Ascending aorta (tissue), 2 donors: ENCODE measurements at places on chromosomes 5 and 9.

GRCh38 chr5:151298063-151298855 lies 5.3 kb downstream of the SLC36A3 start:
- DNase-seq, result no peak

- DNase-seq, result no peak
These were observed 32.9 kb upstream of the STX17 start for GRCh38 chr9:99873531-99873930.

GRCh38 chr5:85397451-85397850 lies 1012.8 kb upstream of the EDIL3 start:
- no peak for DNase-seq

DNA sequence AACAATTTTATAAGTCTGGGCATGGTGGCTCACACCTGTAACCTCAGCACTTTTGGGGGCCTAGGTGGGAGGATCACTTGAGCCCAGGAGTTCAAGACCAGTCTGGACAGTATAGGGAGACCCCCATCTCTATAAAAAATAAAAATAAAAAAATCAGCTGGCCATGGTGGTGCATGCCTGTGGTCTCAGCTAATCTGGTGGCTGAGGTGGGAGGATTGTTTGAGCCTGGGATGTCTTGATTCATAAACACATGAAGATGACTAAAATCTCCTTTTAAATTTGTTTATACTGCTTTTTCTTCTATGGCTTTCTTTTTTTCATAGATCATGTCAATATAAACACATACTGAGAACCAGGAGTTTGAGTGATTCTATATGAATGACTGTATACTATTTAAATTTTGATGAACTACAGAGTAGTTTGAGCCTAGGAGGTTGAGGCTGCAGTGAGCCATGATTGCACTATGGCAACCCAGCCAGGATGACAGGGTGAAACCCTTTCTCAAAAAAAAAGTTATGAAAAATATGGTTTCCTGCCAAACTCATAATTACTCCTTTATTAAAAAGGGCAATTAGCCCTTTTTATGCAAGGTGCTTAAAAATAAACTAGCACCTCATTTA lies 14.2 kb downstream of the RIC1 start:
- no peak for DNase-seq

DNA sequence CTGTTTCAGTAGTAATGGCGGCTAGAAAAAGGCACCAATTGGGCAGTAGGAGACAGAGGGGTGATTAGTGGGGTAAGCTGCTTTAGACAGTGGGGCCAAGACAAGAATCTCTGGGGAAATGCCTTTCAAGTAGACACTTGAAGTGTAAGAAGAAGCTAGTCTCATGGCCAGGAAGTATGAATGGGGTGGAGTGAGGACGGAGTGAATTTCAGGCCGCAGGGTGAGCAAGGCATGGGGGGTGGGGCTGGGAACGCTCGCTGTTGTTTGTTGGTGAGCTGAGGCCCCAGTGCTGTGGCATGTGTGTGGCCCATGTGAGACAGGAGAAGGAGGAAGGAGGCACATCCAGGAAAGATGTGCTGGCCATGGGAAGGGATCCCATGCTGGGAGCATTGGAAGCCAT lies 149.2 kb upstream of the NFIL3 start:
- DNase-seq, result no peak

DNA sequence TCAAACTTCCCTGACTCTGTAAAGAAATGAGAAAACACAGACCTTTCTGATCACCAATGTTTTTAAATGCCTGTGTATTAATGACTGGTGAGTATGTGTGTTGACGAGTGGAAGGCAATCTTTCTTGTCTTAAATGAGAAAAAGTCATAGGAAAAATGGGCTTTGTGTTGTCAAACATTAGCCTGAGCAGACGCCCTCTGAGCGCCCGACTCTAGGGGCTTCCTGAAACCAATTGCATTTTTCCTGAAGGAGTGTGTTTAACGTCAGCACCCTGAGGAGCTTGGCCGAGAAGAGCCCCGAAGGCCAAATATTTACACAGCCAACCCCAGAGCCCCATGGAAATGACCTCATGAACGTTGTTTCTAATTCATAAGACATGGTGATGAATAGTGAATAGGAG lies 154.3 kb downstream of the PHF2 start:
- DNase-seq, result no peak

GRCh38 chr9:3957306-3957705 lies 342.6 kb downstream of the GLIS3 start:
- no peak for DNase-seq

DNA sequence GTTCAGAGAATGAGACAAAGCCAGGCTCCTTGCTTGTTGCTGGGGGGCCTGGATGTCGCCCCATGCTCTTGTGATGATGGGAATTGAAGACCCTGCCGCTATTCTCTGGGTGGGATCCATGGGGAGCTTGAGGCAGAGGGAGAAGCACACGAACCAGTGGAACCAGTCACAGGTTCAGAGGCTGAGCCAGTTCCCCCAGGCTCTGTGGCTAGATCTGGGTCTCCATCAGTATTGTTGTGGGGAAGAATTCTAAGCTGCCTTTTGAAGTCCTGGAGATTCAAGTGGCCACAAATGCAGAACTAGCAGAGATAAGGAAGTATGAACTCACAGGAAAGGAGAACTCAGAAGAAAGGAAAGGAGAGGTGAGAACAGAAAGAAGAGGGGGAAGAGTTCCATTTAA lies 219.4 kb downstream of the MSX2 start:
- no peak for DNase-seq

GRCh38 chr9:69004836-69005235 lies 9.1 kb downstream of the PRKACG start:
- no peak for DNase-seq

- no peak for DNase-seq
These were observed 15.6 kb downstream of the IRF1 start for GRCh38 chr5:132474881-132475496.

DNA sequence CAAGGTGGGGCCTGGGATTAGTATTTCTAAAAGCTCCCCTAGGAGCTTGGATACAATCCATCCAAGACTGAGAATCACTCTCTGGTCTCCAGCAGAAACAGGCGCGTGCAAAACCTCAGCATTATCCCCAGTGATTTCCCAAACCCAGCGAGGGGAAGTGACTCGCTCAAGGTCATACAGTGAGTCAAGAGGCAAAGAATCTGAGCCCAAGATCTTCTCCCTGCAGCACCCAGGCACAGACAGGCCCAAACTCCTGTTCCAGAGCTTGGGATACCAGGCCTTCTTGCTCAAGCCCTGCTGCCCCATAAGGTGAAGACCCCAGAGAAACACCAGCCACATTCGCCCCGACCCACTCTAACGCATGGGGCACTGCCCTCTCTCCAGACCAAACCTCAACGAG lies 33.2 kb downstream of the SHB start:
- no peak for DNase-seq

DNA sequence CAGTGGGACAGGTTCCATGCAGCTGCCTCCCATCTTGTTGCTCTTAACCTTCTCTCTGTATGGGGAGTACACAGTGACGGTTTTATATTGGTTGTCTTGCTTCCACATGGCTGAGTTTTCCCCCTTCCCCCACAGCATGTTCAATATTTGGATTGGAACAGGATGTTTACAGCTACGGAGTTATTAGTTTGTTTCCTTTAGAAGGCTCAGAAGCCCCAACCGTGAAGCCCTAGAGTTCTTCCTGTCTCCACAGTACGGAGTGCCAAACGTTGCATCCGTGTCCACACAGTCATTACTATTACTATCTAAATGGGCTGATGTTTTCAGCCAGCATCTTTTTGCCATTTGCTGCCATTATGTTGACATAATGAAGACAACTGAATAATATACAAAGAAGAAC lies 277.5 kb downstream of the MARCHF11 start:
- DNase-seq, result no peak

DNA sequence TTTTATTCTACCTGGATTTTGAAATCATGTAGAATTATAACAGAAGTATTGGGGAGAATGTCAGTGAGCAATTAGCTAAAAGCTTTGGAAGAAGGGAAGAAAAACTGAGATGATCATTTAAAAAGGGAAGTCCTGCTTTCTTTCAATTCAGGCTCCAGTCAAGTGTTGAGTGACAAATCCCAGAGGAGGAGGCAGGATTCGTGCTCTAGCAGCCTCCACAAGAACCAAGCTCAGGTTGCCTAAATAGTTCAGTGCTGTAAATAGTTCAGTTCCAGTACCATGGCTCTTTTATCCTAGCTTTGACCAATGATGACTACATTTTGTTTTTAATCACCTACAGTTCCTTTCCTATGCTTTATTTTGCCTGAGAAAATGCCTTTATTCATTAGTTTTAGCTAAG lies 204.9 kb upstream of the NREP start:
- DNase-seq, result no peak

DNA sequence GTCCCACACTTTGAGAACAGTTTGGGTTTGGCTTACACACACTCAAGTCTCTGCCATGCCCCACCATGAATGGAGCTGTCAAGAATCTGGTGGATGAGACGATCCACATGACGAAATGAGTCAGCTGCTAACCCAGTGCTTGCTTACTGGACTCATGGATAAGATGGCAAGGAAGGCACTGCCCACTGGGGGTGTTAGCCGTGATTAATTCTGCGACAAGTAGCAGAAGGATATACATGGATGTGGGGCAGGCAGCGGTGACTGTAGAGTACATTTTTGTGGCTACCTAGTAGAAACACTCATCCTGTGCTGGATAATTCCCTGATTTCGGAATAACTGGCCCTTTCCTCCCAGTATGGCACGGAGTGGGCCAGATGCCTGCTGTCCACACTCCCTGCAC lies 77.5 kb downstream of the SPATA31C2 start:
- DNase-seq, result no peak

- no peak for DNase-seq
These were observed 1145.0 kb downstream of the MAT2B start for GRCh38 chr5:164650427-164650826.

- DNase-seq, result no peak
These were observed 15.4 kb downstream of the LMAN2 start for GRCh38 chr5:177336112-177336511.

DNA sequence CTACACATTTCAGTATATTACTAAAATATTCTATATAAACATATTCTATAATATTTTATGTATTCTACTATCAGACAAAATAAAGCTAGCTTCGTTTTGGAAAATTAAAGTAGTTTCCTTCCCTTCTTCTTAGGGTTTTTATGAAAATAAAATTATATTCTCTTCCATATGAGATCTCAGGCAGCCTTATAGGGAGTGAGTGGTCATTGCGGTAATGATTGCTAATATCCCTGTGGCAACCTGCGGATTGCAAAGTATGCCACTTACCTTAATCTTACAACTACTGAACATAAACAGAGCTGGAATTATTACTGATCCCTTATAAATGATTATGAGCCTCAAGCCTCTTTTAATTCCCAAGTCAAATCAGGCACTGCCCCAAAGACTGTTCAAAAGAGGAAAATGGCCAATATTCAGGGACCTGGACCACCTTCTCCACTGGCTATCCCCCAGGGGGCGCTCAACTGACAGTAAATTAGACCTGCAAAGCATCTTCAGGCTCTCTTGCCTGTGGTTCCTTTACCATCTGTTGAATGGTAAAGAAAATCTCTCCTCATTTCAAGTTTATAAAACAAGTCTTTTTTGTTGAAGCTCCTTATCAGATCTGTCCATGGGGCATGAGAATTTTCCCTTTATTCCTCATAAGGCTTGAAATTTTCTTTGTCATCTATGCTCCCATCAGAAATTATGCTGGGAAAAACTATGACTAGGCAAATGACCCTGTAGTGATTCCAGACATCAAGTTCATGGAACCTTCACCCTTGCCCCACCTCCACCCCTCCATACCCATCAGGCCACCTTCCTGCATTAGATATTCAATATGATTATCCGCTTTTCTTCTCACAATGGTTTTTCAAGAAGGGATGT lies 163.9 kb downstream of the CEMIP2 start:
- DNase-seq, result no peak

DNA sequence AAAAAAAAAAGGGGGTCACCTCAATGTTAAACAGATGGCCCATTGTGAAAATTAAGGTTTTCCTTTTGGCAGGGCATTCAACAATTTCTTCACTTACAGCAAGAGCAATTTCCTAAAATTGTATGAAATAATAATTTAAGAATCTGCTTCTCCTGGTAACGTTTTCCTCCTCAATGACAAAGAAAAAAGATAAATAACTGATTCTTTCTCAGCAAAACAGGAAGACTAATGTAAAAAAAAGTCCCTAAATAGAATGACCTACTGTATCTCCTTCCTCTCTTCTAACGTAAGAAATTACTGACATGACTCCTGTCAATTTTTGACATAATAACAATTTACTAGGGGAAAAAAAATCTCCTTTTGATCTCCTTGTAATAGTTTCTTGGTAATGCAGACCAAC lies 25.5 kb downstream of the ABHD17B start:
- no peak for DNase-seq

DNA sequence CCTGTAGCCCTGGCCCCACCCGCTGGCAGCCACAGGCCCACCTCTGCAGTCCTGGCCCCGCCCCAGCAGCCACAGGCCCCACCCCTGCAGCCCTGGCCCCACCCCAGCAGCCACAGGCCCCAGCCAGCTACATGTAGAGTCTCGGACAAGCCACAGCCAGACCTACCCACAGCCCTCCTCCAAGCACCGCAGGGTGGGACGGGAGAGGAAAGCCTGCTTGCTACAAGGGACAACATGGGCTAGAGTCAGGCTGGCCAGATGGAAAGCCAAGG lies 49.5 kb upstream of the SARDH start:
- DNase-seq, result no peak

DNA sequence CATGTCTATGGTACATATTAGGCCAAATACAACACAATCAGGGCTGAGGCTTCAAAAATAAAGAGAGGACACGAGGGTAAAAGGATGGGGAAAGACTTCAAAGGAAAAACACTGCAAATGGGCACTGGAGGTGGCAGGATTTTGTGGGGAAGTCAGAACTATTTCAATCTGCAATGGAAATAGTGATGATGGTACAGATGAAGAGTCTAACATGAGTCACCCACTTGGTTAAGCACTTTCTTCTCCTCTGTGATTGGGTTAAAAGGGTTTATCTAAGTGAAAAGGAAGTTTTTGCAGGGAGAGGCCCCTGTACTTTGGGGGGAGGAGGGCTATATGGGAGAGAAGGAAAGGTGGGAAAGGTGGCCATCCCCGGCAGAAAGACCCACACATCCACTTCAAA lies 4.5 kb upstream of the SH3GL2 start:
- no peak for DNase-seq

GRCh38 chr9:134225816-134226215 lies 61.5 kb upstream of the RNU6ATAC start:
- DNase-seq, result no peak

DNA sequence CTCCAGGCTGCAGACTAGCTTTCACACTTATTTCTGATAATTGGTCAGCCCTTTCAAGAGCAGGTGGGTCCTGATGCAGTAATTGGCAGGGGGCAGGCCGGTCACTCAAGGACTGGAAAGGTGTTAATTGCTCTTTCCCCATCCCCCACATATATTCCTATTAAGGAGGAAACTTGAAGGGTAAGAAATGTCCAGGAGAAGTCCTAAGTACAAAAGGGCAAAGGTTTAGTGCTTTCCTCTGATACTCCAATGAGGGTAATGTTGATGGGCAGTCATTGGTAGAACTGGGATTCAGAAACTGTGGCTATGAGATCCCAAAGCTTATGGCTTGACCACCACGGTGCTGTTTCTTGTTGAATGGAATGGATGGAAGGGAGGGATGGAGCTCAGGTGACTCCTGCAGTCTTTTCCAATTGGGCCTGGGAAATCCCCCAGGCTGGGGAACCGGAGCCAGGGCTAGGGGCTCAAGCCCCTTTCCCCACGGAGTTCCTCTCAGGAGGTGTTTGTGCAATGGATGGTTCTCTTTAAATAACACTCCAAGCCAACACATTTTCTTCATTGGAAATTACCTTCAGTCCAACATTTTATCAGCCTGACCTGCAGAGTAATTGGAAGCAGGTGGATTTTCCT lies 103.2 kb upstream of the ALDH1B1 start:
- no peak for DNase-seq
